Neuronal stem cell (in vitro differentiated cells): ENCODE measurements at places on chromosomes 13 and 19.

DNA sequence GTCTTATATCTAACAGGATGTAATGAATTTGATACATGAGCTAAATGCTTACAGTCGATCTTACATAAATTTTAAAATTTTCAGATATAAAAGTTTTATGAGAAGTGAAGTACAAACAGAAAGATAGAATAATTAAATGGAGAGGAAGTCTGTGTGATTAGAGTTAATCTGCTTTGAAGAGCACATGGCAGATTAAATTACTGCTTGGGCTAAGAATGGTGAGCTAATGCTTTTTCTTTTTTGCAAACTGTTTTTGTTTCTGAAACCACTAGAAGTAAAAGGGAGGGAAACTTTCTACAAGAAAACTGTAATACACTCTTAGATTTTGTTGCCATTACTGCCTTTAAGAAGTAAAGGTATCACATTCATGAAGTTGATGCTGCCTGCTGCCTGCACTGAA is 96.3 kb upstream of the SPRY2 start:
- no peak overlapping the region for H3K4me3 ChIP-seq
- no peaks in the 10 kb centered on the region for H3K27me3 ChIP-seq
- H3K4me1 ChIP-seq: no peaks in the 10 kb centered on the region
- no peaks in the 10 kb centered on the region for H3K36me3 ChIP-seq
- DNase-seq: no peak

DNA sequence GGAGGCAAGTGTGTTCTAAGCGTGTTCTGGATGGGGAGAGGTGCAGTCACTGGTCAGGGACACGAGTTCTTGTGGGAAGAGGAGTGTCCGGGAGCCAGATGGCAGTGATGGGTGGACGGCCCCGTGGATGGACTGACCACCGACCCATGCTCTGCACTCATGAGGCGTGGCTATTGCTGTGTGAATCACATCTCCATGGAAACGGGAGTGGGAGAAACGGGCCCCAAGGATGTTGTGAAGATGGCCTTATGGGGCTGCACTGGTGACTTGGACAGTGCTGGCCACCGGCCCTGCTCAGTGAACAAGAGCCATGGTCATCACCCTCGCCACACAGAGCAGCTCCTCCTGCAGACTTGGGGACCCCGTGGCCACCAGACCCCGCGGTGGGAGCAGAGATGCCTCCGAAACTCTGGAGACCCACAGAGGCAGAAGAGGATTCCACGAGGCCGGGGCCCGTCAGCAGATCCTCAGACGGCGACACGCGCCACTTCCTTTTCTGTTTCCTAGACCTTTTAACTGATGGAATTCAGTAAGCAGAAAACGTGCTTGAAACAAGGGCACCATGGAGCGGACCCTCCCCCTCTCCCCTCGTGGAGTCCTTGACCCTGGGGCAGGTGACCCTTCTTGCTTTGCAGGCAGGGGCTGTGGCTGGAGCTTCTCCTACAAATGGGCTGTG is 47.5 kb downstream of the GAS6 start:
- H3K4me3 ChIP-seq: no peak overlapping the region
- H3K36me3 ChIP-seq: no peaks in the 10 kb centered on the region
- DNase-seq: no peak

DNA sequence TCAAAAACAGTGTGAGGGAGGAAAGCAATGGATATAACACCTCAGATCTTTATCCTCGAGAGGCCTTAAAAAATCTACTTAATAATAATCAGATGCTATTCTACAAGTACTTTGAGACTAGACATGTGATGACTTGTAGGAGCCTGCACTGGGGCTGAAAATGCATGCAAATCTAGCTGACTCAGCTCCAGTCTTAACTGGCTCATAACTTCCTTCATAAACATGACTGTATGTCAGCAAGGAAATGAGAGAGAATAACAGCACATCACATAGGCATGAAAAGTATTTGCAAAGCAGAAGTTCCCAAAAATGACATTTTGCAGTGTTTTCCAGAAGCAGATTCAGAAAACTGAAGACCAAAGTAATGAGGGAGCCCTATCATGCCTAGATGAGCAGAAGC is 38.1 kb downstream of the PSG5 start:
- no peaks in the 10 kb centered on the region for H3K36me3 ChIP-seq
- H3K27ac ChIP-seq: no peak overlapping the region
- no peaks in the 10 kb centered on the region for H3K27me3 ChIP-seq
- no peak overlapping the region for H3K4me3 ChIP-seq

- no peak overlapping the region for H3K27ac ChIP-seq
- H3K4me1 ChIP-seq: no peaks in the 10 kb centered on the region
- peaks cover 2% of the 10 kb centered on the region for H3K27me3 ChIP-seq
Observed at GRCh38 chr13:108102771-108103170, 112.6 kb downstream of the LIG4 start.

GRCh38 chr19:48302600-48302959 is 22.8 kb upstream of the EMP3 start:
- no peak overlapping the region for H3K4me3 ChIP-seq
- H3K36me3 ChIP-seq: no peaks in the 10 kb centered on the region
- no peaks in the 10 kb centered on the region for H3K27me3 ChIP-seq
- H3K4me1 ChIP-seq: no peaks in the 10 kb centered on the region

GRCh38 chr19:2064788-2065524 is 13.9 kb upstream of the MKNK2 start:
- no peak overlapping the region for H3K4me3 ChIP-seq
- peak overlapping the region; percentile 3 for H3K27ac ChIP-seq
- H3K27me3 ChIP-seq: no peaks in the 10 kb centered on the region
- H3K36me3 ChIP-seq: no peaks in the 10 kb centered on the region
- no peak for DNase-seq

DNA sequence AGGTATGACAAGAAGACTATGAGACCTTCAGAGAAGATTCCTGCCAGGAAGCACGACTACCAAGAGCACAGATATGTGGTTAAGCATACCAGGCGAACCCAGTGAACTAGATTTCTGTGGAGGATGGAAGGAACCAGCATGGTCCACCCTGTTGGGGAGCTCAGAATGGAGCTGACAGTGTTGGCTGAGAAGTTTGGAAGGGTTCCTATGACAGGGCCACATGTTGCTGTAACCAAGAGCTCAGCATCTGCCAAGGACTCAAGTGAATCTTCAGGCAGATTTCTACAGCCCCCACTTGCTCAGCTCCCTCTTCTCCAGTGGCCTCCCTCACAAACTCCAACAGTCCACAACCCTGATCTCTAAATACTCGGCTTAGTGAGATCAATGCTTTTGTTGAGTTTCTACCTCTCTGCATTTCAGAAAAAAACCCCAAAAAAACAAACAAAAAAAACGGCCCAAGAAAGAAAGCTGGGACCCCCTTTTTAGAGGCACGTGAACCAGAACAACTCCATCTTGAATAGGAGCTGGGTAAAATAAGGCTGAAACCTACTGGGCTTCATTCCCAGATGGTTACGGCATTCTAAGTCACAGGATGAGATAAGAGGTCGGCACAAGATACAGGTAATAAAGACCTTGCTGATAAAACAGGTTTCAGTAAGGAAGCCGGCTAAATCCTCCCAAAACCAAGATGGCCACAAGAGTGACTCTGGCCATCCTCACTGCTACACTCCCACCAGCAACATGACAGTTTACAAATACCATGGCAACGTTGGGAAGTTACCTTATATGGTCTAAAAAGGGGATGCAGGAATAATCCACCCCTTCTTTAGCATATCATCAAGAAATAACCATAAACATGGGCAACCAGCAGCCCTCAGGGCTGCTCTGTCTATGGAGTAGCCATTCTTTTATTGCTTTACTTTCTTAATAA is 691.1 kb downstream of the UQCRFS1 start:
- no peak overlapping the region for H3K27ac ChIP-seq
- H3K27me3 ChIP-seq: no peaks in the 10 kb centered on the region
- no peaks in the 10 kb centered on the region for H3K4me1 ChIP-seq
- no peak for DNase-seq
- no peak overlapping the region for H3K4me3 ChIP-seq
- no peaks in the 10 kb centered on the region for H3K36me3 ChIP-seq

DNA sequence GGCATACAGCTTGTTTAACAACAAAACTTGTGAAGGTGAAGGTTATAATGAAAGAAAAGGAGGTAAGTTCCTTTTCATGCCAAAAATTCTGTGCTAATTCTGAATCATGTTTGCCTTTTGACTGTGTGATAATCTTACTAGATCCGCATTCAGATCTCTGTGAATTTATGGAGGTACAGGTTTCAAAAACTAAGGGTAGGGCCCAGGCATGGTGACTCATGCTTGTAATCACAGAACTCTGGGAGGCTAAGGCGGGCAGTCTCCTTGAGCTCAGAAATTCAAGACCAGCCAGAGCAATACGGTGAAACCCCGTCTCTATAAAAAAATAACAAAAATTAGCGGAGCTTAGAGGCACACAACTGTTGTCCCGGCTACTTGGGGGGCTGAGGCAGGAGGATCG is 45.9 kb downstream of the PCDH9 start:
- no peak overlapping the region for H3K4me3 ChIP-seq
- no peaks in the 10 kb centered on the region for H3K36me3 ChIP-seq
- DNase-seq: no peak
- H3K27me3 ChIP-seq: no peaks in the 10 kb centered on the region

GRCh38 chr13:99782669-99783068 is 188.9 kb downstream of the ZIC5 start:
- no peaks in the 10 kb centered on the region for H3K36me3 ChIP-seq
- no peak for DNase-seq
- no peaks in the 10 kb centered on the region for H3K4me1 ChIP-seq
- H3K27me3 ChIP-seq: no peaks in the 10 kb centered on the region

GRCh38 chr13:111526922-111527321 is 206.5 kb downstream of the TEX29 start:
- peaks cover 11% of the 10 kb centered on the region for H3K4me1 ChIP-seq
- no peak overlapping the region for H3K4me3 ChIP-seq
- no peaks in the 10 kb centered on the region for H3K36me3 ChIP-seq
- no peak for DNase-seq
- no peak overlapping the region for H3K27ac ChIP-seq

DNA sequence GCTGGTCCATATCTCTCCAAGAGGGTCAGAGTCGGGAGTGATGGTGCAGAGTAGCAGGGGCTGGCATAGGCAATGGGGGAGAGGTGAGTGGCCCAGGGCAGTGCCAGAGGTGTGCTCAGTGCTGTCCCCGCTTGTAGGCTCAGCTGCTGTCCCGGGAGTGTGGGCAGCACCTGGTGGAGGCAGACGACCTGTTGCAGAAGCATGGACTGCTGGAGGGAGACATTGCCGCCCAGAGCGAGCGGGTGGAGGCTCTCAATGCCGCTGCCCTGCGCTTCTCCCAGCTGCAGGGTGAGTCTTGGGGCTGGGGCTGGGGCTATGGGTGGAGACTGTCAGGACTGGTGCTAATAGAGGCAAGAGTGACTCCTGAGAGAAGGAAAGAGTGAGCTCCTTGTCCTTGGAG is 39.3 kb downstream of the SPTBN4 start:
- no peak for DNase-seq
- H3K4me1 ChIP-seq: peaks cover 3% of the 10 kb centered on the region
- H3K27ac ChIP-seq: no peak overlapping the region
- peaks cover 10% of the 10 kb centered on the region for H3K27me3 ChIP-seq
- no peak overlapping the region for H3K4me3 ChIP-seq

- H3K27ac ChIP-seq: no peak overlapping the region
- no peak overlapping the region for H3K4me3 ChIP-seq
- H3K4me1 ChIP-seq: no peaks in the 10 kb centered on the region
- H3K36me3 ChIP-seq: no peaks in the 10 kb centered on the region
- H3K27me3 ChIP-seq: no peaks in the 10 kb centered on the region
Observed at GRCh38 chr19:9868983-9869617, 34.0 kb downstream of the PIN1 start.

GRCh38 chr13:21616205-21616866 is 12.4 kb upstream of the MICU2 start:
- H3K27ac ChIP-seq: no peak overlapping the region
- H3K4me3 ChIP-seq: no peak overlapping the region
- H3K27me3 ChIP-seq: no peaks in the 10 kb centered on the region
- no peak for DNase-seq
- no peaks in the 10 kb centered on the region for H3K36me3 ChIP-seq

DNA sequence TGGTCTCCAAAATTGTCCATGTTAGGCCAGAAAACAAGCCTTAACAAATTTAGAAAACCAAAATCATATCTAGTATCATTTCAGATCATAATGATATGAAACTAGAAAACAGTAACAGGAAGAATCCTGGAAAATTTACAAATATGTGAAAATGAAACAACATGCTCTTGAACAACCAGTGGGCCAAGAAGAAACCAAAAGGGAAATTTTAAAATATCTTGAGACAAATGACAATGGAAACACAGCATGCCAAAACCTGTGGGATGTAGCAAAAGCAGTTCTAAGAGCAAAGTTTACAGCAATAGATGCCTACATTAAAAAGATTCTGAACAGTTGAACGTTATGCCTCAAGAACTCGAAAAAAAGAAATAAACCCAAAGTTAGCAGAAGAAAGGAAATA is 32.6 kb downstream of the VWA8 start:
- no peak overlapping the region for H3K4me3 ChIP-seq
- H3K36me3 ChIP-seq: no peaks in the 10 kb centered on the region
- H3K4me1 ChIP-seq: no peaks in the 10 kb centered on the region
- no peak overlapping the region for H3K27ac ChIP-seq

DNA sequence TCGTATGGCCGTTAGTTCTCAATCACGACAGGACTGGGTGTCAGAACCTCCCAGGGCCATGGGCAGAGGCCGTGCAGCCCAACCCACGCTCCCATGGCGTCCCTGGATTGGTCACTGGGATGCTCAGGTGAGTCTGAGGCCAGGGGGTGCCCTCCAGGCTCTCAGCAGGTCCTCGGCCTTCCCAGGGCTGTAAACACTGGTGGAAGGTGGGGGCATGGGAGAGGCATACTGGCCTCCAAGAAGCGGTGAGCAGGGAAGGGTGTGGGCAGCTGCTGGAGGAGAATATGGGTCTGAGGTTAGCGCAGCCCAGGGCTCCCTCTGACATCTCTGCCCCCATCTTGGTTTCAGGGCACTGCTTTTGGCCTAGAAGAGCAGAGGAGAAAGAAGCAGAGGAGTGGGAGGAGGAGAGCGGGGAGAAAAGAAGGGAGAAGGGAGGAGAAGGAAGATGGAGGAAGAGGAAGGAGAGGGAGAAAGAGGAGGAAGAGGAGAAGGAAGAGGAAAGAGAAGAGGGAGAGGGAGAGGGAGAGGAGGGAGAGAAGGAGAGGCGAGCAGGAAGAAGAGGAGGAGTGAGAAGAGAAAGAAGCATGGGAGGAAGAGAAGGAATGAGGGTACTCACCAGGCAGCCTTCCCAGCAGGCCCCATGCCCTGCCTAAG is 62.3 kb downstream of the CEBPG start:
- H3K4me3 ChIP-seq: no peak overlapping the region
- H3K27ac ChIP-seq: no peak overlapping the region
- H3K36me3 ChIP-seq: no peaks in the 10 kb centered on the region
- H3K27me3 ChIP-seq: no peaks in the 10 kb centered on the region

DNA sequence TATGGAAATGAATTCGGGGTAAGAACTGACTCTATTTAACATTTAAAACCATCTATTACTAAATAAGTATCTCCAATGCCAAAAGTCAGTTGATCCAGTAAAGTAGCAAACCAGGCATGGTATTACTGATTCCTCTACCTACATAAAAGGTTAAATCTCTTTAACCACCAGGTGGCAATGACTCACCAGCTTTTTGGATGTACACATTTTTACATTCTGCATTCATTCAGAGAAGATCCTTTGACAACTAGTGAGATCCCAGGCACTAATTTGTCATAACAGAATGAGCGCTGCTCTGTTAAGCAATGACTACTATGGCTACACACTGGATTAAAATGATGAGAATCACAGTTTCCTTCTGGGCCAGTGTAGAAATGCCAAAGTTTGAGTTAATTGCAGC is 329.8 kb upstream of the GPC6 start:
- H3K27ac ChIP-seq: no peak overlapping the region
- H3K4me1 ChIP-seq: no peaks in the 10 kb centered on the region
- no peaks in the 10 kb centered on the region for H3K36me3 ChIP-seq
- no peaks in the 10 kb centered on the region for H3K27me3 ChIP-seq
- no peak overlapping the region for H3K4me3 ChIP-seq
